Stimulated activated CD8-positive, alpha-beta memory T cell treated with anti-CD3 and anti-CD28 coated beads, Interleukin-12 subunit alpha, Interleukin-12 subunit beta, amount 100 ng/mL, for 4 hours (primary cell): ENCODE measurements at places on chromosomes 1 and 21.
A peak's percentile ranks its signal among the peaks of the same experiment; 100 is the strongest.

DNA sequence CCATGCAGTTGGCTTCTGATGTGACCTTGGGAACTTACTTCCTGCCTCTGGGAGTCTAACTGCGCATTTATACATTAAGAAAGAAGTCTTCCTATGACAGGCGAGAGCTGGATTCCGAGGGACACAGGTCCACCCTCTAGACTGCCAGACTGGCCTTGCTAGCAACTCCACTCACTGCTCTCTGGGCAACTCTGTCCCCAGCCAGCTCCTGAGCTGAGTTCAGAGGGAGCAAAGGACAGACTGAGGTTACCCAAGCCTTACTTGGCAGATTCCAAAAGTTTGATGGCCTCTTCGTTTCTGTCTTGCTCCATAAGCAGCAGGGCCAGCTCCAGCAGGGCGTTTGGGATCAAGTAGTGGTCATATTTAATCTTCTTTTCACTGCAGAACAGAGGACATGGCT lies 41.8 kb downstream of the TTC39A start:
- DNase-seq = no peak

DNA sequence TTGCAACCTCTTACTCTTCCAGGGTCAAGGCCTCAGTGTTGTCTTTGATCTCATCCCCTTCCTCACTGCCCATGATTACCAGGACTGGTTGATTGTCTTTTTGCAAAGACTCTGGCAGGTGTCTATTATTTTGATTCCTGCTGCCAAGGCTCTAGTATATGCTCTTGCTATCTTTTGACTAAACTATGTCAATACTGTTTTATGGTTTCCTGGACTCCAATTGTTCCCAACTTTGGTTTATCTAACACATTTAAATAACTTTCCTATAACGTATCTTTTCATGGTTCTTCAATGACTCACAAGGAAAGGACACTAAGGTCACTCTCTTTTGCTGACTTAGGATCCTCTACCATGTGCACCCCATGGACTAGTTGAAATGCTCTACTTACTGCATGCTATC lies 141.5 kb downstream of the PTPRC start:
- DNase-seq = no peak

- DNase-seq = no peak
These were observed 105.9 kb downstream of the LAMC2 start for GRCh38 chr1:183291802-183292514.

DNA sequence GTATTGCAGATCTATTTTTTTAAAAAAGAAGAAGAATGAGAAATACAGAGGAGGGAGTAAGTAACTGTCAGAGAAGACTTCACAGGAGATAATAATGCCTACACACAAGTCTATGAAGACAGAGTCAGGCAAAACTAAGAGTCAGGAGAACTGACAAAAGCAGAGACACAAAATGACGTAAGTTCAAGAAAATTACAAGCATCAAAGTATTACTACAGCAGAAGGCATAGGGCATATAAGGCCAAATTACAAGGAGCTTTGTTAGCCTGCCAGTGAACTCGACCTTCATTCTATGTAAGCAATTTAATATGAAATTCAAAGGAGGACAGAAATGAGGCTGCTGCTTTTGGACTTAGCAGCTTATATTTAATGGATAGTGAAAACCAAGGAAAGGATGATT lies 23.7 kb downstream of the FAF1 start:
- DNase-seq = no peak

GRCh38 chr1:114512595-114513280 lies 1.7 kb upstream of the TRIM33 start:
- no peak for DNase-seq

DNA sequence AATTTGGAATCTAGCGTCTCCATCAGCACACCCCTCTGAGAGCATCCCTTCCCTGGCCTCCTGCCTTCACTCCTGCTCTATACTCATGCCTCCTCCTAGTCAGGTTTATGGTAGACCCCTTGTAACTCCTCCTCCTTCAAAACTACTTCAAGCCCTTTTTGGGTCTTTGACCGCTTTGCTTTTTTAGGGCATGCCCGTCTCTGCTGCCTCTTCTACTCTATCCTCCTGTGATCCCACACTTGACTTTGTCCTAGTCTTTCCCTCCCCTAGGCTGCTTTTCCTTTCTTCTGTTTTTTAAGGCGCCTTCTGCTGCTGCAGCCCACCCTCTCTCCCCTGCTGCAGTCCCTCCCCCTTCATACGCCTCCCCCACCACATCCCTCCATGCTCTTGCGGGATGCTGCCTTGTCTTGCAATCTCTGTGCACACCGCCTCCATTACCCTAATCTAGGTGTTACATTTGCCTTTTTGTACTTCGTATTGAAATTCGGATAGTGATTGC lies 1.5 kb downstream of the SNX27 start:
- DNase-seq = no peak

DNA sequence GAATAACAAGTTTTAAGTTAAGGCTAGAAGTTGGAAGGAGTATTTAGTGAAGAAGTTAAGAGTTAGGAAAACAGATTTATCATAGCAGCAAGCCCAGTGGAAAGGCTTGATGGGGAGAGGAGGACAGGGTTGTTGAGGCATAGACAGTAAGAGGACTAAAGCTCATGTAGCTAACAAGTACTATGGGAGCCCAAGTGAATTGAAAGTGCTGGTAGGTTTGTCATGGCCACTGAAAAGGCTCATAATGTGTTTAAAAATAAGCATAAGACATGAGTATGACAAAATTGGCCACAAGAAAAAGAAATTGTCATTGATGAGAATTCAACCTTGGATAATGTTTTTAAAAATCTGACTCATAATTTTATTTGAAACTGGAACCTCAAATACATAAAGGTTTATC lies 49.2 kb upstream of the CRB1 start:
- no peak for DNase-seq

- DNase-seq = no peak
These were observed 5.0 kb downstream of the ALPL start for GRCh38 chr1:21514245-21514644.

DNA sequence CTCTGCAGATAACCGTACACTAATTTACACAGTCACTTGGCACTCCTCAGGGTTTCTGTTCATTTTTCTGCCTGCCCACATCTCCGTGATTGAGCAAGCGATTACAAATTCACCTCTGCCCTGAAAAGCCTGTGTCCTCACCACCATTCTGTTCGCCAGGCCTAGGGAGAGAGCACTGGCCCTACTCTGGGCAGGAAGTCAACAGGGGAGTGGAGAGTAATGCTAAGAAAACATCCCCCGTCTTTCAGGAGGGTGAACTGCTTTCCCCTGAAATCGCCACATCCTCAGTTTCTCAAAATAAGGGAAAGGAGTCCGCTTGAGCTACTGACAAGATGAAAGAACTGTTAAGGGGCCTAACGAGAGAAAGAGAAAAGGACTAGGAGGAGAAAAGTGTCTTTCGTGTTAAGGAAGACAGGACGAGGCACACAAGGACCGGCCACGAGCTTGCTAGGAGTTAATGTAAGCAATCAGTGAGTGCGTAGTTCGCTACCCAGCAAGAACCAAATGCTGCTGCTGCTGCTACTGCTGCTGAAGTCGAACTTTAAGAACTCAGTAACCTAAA lies 632 bp downstream of the PEX19 start:
- no peak for DNase-seq

DNA sequence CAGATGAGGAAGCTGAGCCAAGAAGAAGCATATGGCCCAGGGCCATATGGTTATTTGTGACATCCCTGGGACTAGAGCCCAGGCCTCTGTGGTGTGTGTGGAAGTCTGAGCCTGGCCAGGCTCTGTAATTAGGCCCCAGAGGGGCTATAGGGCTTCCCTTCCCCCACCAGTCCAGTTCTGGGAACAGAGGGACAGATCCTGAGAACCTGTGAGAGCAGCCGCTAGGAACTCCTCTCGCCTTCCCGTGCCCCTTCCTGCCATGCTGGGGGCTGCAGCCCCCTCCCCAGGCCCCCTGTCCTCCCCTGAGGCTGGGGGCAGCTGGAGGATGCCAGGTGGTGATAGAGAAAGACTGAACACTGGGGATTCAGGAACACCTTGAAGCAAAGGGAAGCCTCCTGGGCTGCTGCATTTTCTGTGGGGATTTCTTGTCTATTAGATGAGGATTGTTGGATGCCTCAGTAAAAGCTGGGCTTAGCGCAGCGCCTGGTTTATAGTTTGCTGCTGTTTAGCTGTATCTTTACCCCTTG lies 33.3 kb downstream of the COQ8A start:
- no peak for DNase-seq

DNA sequence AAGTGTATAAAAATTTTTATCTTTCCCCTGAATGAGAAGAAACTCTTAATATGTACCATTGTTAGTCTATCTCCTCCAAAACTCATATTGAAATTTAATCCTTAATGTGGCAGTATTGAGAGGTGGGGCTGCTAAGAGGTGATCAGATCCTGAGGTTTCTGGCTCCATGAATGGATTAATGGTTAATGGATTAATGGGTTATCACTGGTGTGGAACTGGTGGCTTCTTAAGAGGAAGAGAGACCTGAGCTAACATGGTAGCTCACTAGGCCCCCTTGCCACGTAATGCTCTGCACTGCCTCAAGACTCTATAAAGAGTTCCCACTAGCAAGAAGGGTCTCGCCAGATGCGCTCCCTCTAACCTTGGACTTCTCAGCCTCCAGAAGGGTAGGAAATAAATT lies 70.6 kb upstream of the ZBTB18 start:
- DNase-seq = no peak

DNA sequence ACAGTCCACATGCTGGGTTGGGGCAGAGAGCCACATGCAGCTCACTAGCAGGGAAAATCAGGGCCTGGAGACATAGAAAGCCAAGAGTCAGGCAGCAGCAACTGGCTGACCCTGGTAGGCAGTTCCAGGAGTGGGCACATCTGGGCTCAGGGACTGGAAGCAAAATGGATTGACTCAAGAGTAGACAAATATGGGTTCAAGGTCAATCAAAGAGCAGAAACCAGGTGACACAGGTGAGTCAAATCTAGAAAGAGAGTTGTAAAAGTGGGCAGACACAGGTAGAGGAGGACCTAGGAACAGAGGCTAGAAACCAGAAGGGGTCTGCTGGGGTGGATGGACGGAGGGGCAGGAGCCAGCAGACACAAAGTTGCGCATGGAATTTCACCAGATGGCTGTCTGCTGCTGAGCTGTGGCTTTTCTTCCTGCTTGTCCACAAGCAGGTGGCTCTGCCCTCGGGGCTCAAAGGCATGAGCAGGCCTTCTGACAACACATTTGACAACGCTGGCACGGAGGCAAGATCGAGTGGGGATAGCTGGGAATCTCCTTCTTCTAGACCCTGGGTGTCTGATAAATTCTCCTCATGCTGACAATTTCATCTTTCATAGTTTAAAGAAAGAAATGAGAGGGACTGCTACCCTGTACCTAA lies 40.8 kb upstream of the IGSF3 start:
- no peak for DNase-seq

- no peak for DNase-seq
These were observed 20.3 kb upstream of the CXADR start for GRCh38 chr21:17492415-17493168.

GRCh38 chr21:39461419-39461818 lies 9.6 kb downstream of the SH3BGR start:
- DNase-seq = no peak

DNA sequence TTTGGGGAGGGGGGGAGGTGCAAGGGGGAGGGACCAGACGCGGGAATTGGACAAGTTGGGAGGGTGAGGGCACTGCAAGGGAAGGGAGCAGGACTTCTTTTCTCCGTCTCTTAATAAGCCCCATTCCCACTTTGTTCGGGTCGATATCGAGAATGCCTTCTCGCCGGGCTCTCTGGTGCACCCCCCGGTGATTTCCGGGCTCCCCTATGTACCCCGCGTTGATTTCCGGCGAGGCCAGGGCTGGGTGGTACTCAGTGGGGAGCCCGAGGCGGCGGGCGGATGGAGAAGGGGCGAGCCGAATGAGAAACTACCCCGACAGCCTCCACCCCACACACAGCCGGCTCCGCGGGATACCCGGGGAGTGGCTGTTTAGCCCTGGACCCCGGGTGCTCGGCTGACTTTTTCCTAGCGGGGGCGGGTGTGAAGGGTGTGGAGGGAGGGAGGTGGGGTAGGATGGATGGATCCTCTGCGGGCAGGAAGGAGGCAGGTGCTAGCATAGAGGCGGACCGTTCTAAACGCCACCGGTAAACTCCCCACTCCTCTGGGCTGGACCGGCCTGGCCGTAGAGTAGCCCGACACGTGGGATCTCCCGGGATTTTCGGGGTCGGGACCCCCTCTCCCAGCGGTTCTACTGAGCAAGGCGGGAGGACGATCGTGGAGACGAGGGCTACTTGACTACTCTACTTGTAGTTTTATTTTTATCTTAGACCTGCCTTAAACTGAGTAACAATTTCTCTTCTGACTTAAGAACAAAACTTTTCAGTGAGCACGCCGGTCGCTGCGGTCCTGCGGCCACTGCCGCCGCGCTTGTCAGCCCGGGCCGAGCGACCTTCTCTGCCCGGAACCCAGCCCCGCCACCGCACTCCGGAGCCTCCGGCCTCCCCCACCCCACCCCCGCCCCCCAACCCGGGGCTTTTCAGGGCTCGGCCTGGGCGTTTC lies 1.0 kb downstream of the RNF220 start:
- peak; percentile 15 for DNase-seq

- no peak for DNase-seq
These were observed 2.6 kb downstream of the TAGLN2 start for GRCh38 chr1:159922511-159923202.

GRCh38 chr1:75328691-75329090 lies 194.5 kb downstream of the LHX8 start:
- no peak for DNase-seq
